Stimulated activated CD4-positive, alpha-beta T cell treated with anti-CD3 and anti-CD28 coated beads, Interleukin-1b, Interleukin-23, amount 100 ng/mL, for 48 hours (primary cell): ENCODE measurements at places on chromosomes 7 and 10.

- DNase-seq, result no peak
Observed at GRCh38 chr10:36269222-36269621, 627.1 kb upstream of the FZD8 start.

DNA sequence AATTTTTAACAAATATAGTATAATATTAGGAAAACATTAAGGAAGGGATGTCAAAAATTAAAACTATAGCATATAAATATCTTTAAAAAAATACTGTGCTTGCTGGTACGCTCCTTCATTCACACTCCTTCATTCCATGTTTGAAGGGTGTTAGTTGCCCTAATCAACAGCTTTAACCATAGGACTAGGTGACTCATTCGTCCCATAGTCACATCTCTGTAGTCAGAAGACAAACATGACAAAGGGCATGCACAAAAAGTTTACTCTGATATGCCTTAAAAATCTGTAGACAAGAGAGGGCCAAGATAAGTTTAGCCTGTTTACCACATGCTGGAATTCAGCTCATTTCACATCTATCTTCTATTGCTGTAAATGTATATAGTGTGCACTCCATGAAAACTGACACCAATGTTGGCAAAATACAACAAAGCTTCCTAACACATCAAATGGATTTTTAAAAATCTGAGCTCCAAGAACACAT is 646 bp downstream of the FAM13C start:
- no peak for DNase-seq

GRCh38 chr7:80263821-80264220 is 129.2 kb downstream of the GNAI1 start:
- DNase-seq, result no peak

GRCh38 chr10:115762029-115762428 is 511.0 kb downstream of the GFRA1 start:
- DNase-seq, result no peak
